ENCODE measurements at places on chromosomes 4 and X.

DNA sequence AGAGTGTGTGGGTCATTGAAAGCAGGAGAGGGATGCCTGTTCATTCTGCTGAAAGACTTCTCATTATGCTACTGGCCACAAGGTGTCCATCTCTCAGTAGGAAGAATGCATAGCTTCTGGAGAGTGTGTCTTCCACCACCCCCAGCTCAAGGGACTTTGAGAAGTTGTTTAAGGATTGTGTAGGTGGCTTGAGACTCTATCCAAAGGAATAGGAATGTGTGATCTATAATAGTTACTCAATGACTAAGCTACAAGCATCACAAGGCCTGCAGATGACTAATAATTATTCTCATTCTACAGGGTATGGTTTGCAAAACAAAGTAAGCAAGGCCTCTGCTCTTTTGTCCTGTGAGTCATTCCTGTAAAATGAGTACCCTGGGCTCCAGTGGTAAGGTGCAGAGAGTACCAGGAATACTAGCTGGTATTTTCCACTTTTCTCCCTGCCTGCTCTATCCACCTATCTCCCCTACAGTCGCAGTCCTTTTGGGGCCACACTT lies 279.8 kb upstream of the BOD1L1 start:
- DNase-seq = no peak

DNA sequence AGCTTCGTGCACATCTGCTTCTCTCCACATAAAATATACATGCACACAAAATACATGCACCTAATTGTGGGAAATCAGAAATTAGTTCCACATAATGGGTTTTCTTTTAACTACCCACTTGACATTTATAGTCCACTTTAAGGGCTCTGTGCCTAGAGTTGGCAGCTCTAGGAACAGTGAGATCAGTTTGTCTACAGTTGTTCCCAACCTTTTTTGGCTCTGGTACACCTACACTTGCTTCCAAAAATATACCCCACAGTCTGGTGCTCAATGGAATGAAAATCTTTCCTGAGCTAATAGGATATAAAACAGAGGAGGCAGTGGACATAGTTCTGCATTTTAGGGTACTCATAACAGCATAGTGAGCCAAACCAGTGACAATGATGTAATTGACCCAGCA lies 36.1 kb downstream of the HDAC8 start:
- DNase-seq = no peak

DNA sequence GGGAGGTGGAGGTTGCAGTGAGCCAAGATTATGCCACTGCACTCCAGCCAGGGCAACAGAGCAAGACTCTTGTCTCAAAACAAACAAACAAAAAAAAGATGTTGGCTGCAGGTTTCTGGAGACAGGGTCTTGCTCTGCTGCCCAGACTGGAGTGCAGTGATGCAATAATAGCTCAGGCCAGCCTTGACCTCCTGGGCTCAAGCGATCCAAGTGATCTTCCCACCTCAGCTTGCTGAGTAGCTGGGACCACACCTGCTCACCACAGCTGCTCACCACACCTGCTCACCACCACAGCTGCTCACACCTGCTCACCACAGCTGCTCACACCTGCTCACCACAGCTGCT lies 29.9 kb upstream of the CPLX1 start:
- no peak for DNase-seq

DNA sequence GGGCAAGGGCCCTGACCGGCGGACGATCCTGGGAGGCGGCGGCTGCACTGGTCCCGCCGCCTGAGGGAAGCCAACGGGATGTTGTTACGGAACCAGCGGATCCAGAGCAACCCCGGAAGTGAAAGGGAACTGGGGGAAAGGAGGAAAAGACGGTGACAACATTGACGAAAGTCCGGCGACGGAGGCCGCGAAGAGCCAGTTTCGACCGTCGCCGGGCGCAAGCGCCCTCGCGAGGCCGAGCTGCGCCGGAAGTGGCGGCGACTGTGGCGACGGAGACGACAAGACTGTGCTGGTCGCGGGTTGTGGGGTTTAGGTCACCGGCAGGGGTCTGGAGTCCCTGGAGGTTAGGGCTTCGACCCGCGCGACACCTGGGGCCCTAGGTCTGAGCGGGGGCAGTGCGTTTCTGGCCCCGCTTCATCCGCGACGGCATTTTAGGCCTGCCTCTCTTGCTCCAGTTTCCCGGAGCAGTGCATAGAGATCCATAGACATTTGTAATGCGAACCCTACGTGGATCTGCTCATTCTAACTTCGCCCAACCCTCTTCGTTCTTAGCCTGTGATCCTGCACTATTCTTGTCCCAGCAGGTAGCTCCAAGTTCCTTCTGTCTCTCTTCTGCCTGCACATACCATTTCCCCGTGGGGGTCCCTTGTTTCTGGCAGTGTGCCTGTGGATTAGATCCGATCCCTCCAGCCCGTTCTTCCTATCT lies at the start of gene BOD1L1:
BOD1L1 (minus strand) TSS at position 120 of the 706 bp plus-strand sequence. CDS start 138 bp downstream, outside the sequence.
- DNase-seq = peak; percentile 97

DNA sequence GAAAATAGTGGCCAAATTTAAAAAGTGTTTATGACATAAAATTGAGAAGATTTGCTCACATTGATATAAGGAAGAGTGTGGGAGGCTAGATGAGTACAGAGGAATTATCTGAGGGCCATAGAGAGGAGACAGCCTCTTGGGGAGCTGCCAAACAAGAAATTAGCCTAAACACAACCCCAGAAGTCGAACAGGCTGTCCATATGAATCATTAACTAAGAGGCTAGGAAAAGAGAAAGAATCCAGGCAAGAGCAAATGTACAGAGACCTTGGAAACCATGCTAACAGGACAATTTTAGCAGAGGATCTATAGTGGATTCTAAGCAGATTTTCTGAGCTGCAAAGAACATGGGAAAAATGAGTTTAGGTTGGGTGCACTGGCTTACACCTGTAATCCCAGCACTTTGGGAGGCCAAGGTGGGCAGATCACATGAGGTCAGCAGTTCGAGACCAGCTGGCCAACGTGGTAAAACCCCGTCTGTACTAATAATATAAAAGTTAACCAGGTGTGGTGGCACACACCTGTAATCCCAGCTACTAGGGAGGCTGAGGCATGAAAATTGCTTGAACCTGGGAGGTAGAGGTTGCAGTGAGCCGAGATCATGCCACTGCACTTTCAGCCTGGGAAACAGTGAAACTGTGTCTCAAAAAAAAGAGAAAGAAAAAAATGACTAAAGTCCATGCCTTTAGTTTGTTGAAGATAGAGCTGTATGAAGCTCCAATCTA lies 76.1 kb downstream of the NWD2 start:
- DNase-seq = no peak

DNA sequence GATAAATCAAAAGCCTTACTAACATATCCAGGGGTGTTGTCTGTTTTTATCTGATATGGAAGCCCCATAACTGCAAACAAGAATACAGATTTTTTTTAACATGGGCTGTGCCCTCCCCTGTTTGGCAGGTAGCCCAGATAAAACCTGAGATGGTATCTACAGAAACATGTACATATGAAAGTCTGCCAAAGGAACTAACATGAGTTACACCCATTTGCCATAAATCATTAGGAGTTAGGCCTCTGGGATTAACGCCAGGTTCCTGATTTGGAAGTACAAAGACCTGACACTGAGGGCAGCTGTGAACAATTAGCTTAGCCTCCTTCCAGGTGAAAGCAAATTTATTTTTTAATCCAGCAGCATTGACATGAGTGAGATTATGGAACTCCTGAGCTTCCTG lies 264.3 kb downstream of the TECRL start:
- DNase-seq = no peak

- no peak for DNase-seq
Observed at GRCh38 chr4:95599777-95600400, 51.1 kb upstream of the UNC5C start.

DNA sequence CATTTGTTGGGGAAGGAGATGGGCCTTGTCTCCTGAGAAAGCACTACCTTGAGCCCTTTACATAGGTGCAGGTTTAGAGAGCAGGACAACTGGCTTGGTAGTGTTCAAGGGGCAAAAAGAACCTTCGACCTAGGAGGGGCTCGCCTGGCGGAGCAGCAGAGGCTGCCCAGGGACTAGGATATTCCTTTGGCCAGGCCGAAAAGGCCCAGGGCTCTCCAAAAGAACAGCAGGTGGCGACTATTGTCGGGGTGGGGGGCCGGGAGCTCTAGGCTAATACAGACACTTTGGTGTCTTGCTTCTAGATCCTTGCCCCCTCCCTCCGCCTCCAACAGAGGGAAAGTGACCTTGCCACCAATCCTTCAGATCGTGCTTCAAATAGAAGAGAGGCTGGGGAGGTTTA lies 7.1 kb upstream of the POU3F4 start:
- no peak for DNase-seq

DNA sequence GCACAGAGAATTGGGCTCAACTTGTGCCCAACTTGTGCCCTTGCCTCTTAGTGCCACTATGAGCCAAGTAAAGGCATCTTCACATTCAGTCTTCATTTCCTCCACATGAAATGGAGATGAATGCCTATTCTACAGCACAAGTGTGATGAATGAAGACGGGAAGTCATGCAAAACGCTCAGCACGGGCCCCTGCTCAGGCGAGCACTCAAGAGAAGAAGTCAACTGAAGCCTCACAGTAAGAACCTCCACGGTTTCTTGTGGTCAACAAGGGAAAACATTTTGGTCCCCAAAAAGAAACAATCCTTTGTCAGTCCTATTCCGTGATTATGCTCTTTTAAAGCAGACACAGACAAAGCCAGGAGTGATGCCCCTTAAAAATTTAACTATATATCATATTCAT lies 87.0 kb downstream of the IRF2 start:
- DNase-seq = no peak

DNA sequence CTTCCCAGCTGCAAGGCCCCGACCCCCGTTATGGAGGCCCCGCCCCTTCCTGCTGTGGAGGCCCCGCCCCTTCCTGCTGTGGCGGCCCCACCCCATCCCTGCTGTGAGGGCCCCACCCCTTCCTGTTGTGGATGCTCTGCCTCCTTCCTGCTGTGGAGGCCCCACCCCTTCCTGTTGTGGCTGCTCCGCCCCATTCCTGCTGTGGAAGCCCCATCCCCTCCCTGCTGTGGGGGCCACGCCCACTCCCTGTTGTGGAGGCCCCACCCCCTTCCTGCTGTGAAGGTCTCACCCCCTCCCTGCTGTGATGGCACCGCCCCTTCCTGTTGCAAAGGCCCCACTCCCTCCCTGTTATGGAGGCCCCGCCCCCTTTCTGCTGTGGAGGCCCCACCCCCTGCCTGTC lies 104.9 kb upstream of the PSAPL1 start:
- no peak for DNase-seq

- no peak for DNase-seq
Observed at GRCh38 chr4:24582235-24582832, 2.0 kb downstream of the DHX15 start.

DNA sequence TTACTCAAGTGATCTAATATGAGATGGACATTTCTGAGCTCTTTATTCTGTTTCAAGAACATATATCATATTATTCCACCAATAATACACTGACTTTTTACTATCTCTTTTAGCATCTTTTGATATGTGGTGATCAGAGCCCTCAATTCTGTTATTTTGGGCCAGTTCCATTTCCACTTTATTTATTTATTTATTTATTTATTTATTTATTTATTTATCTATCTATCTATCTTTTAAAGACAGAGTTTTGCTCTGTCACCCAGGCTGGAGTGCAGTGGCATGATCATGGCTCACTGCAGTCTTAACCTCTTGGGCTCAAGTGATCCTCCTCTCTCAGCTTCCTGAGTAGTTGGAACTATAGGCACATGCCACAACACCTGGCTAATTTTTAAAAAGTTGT lies 57.4 kb upstream of the GRID2 start:
- DNase-seq = no peak
